ENCODE measurements at places on chromosomes 12 and 14. TPM values are rescaled to one million over a fixed set of nuclear protein-coding genes. Genes with fewer than 3 reads are reported as not detected.

DPY19L2 gene
- polyA plus RNA-seq = 10.4 TPM

DNA sequence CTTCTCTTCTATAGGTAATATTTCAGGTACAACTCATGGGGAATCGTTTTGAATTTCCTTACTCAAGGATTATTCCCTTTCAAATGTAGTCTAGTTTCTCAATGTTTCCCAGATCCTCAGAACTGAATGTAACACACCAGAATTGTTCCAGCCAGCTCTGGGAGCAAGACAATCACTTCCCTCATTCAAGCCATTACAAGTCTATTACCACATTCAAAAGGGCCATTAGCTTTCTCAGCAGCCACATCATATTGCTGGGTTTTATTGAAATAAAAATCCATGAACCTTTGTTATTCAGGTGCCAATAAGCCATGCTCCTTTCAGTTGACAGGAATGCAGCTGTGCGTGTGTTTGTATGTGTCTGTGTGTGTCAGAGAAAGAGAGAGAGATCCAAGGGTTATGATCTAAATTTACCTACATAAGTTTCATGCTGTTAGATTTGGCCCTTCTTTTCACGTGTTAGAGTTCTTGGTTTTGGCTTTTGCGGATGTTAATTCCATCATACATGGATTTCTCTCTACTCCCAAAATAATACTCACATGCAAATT lies 357.7 kb downstream of the BCAT1 start:
- no peak for DNase-seq

MMP19 gene
- polyA plus RNA-seq = 2.7 TPM

SAMD4A gene
- 65.1 TPM for polyA plus RNA-seq

GRCh38 chr12:125148316-125148715 lies 83.1 kb downstream of the AACS start:
- DNase-seq = no peak

NUDT4 gene
- 74.8 TPM for polyA plus RNA-seq

ZNF891 gene
- 2.2 TPM for polyA plus RNA-seq

HSPB8 gene
- 269 TPM for polyA plus RNA-seq

DNA sequence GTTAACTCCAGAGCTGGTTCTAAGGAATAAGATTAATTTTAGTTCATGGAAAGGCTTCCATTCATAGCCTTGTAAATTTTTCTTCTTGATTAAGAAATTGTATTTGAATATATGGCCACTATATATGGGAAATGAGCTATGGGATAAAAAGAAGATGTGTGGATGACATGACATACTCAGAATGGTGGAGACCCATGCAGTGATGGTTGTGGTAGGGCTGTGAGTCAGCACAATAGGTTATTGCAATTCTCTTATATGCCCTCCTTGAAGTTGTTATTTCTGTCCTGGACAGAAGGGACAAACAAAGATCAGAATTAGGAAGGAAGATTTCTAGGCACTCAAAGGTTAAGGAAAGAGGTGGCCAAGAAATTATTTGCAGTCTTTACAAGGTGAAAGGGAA lies 21.5 kb downstream of the RASSF9 start:
- DNase-seq = no peak

GRCh38 chr14:38512236-38512635 lies 256.3 kb upstream of the CLEC14A start:
- no peak for DNase-seq

CYP46A1 gene
- 4.7 TPM for polyA plus RNA-seq

KIF26A gene
- polyA plus RNA-seq = 7.2 TPM

DNA sequence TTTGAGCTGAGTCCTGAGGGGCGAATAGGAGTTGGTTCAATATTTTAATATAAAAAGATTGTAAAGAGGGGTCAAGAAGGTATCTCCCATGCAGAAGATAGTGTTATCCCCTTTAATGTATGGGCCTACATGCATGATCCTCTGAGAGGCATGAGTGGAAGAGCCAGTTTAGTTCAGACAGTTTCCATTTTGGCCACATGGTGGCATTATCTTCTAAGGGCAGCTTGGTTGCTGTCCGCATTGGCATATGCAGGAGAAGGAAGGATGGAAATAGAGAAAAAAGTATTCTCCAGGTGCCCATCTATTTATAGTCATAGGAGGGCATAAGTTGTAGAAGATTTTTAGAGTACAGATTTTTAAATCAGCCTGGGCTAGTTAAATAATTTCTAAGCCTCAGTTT lies 5.4 kb downstream of the SAMD4A start:
- DNase-seq = no peak

CIROP gene
- polyA plus RNA-seq = not detected

KCNH5 gene
- 0.05 TPM for polyA plus RNA-seq

- DNase-seq = no peak
Observed at GRCh38 chr12:4330203-4330602, 9.2 kb downstream of the TIGAR start.

- no peak for DNase-seq
Observed at GRCh38 chr12:53659011-53659551, 16.8 kb downstream of the ATP5MC2 start.

DNA sequence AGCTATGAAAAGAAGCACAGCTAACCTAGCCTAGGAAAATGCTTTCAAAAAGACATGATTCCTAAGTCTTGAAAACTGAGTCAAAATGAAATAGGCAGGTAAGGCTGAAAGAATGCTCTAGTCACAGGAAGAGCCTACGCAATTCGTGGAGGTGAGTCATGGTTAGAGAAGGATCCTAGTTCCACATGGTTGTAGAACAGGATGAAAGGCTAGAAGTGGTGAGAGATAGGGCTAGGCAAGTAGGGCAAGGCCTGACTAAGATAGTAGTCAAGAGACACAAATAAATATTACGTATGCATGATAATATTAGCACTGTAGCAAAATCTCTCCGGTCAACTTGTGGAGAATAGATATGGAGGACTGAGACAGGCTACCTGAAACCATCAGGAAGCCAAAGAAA lies 47.2 kb downstream of the PLCZ1 start:
- DNase-seq = no peak

TESPA1 gene
- polyA plus RNA-seq = 0.92 TPM

- no peak for DNase-seq
Observed at GRCh38 chr12:43655586-43655985, 103.0 kb downstream of the PUS7L start.

DNA sequence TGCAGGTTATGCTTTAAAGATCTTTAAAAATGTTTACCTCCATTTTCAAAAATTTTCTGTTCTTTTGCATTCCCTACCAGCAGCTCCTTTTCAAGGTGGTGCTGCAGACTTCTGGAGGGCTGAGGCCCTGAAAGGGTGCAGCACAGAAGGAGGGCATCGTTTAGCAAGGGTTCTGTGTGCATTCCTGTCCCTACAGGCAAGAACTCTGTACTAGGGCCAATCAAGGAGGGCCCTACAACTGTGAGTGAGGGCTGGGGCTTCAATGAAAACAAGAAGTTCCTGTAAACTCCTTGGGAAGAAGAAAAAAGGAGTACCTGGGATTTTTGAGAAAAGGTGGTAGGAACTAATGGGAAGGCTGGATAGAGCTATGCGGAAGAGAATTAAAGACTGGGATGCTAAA lies 50.7 kb upstream of the CSRP2 start:
- DNase-seq = no peak

EVL gene
- 59.9 TPM for polyA plus RNA-seq

DNA sequence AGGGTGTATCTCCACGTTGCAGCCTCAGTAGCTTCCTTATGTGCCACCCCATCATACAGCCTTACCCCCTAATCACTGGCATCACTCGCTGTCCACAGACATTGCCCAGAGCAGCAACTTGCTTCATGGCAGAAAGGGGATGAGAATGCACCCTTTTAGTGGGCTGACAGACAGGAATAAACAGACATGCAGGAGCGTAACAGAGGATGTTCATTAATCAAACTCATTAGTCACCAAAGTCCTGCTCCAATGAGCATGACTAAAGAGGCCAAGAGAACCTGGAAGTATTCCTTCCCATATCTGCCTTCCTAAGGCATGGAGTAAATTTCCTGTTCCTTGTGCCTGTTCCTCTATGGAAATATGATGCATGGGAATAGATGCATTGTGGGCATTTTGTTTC lies 197.0 kb downstream of the PHLDA1 start:
- DNase-seq = no peak

DNA sequence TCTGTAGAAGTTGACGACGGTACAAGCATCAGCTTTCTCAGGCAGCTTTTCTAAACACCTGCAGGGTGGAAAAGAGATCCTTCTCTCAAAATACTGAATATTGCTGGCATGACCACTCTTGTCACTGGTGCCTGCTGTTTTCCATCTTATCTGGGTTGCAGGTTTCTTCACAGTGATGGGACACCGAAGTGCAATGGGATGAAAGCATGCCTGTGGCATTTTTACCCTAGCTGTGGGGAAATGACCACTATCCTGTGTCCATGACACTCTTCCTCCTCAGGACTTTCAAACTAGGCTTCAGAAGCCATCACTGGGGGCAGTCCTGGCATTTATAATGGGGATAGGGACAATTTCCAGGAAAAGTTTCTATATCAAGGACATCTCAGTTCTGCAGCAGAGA lies 98.5 kb downstream of the ETV6 start:
- no peak for DNase-seq

CD4 gene
- polyA plus RNA-seq = 5.6 TPM

DNA sequence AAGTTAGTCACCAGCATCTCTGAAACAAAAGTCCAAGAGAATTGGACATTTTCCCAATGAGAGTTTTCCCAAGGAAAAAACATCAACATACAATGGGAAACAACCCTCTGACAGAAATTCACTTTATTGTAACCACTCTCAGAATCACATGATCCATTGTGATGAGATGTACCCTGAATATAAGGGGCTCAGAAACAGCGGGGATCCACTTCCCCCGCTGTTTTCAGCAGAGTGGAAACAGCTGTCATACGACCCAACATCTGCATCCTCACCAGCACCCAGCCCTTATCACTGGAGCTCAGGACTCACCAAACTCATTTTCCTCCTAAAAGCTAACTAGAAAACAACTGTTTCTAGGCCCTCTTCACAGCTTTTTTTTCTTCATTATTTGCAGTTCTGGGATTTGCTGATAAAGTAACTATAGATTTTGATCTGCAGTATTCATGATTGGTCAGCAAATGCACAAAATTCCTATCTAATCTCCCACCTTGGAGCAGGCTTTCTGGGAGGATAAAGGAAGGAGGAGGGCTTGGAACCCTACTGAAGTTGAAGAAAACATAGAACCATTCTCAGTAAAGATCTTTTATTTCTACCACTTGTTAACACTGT lies 31.3 kb downstream of the CORO1C start:
- no peak for DNase-seq

GALNT16 gene
- 24.1 TPM for polyA plus RNA-seq

- DNase-seq = no peak
Observed at GRCh38 chr12:124481772-124482566, 85.4 kb downstream of the NCOR2 start.

- no peak for DNase-seq
Observed at GRCh38 chr12:39692258-39692853, 72.8 kb upstream of the ABCD2 start.

CLEC9A gene
- polyA plus RNA-seq = 0.37 TPM

GRCh38 chr12:15677228-15677627 lies 112.0 kb downstream of the EPS8 start:
- no peak for DNase-seq

ARHGEF40 gene
- polyA plus RNA-seq = 64.8 TPM

- no peak for DNase-seq
Observed at GRCh38 chr12:129028844-129029243, 175.6 kb downstream of the GLT1D1 start.

DNA sequence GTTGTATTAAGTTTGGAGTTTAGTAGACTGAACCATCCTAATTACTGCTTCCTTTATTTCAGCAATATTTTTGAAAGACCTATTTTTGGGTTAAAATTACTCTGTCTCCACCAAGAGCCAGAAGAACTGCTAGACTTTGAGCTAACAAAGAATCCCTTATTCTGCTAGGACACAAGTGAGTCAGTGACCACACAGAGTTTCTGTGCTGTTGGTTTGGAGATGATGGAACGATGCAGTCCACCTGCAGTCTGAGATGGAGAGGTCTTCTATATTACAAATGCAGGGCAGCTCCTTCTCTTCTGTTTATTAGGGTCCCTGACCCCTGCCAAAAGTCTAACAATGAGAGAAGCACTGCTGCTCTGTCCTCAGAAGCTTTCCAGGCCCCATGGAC lies 6.7 kb upstream of the STXBP6 start:
- no peak for DNase-seq

- DNase-seq = no peak
Observed at GRCh38 chr12:121283388-121283787, 13.1 kb downstream of the CAMKK2 start.

DNA sequence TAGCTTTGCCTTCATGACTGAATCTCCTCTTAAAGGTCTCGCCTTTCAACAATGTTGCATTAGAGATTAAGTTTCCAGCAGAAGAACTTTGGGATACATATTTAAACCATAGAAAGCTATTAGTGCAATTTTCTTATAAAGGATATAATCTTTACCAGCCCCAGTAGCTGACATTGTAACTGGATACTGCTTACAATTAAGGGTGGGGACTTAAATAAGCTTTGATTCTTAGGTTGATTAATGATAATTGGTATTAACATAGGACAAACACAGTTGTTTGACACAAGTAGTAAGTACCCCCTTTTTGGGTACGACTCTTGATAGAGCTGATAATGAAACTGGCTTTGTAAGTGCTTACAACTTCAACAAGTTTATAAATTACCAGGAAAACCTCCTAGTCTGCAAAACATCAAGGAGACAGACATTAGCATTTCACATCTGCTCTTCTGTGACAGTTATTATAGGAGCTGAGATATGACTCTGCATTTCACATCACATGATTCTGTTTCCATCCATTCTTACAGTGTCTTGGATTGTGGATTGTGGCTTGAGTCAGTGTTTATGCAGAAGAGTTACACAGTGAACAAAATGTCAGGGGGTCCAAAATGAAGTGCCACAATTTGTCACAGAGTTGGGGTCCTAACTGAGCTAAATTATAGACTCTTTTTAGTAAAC lies 249.1 kb upstream of the E2F7 start:
- no peak for DNase-seq

- no peak for DNase-seq
Observed at GRCh38 chr14:64440494-64440893, 24.8 kb upstream of the AKAP5 start.

DNA sequence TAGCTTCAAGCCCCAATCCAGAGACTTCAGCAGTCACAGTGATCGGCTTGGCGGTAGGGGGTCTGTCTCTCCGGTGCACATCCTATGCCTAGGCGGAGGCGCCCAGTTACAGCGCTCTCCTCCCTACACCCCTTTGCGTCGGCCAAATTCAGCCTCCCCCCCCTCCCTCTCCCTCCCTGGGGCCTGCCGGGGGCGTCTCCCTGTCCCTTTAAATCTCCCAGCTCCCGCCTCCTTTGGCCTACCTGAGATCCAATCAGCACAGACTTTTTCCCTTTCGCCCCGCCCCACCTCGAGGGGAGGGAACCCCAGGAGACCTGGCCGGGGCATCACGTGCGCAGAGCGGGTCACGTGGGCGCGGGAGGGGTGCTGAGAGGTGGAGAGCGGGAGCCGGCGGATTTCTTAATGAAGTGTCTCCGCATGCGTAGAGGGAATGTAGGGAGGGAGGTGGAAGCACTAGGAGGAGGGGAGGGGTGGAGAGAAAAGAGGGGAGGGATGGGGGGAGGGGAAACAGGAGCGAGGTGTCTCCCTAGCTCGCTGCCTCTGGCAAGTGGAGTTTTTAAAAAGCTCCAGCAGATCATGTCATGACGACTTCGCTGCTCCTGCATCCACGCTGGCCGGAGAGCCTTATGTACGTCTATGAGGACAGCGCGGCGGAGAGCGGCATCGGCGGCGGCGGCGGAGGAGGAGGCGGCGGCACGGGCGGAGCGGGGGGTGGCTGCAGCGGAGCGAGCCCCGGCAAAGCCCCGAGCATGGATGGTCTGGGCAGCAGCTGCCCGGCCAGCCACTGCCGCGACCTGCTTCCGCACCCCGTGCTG lies at the start of gene HOXC13:
Gene HOXC13, plus strand, starts transcription at position 506 of the 815 bp plus-strand sequence. Its CDS starts 76 bp downstream, at position 582.
- no peak for DNase-seq
